Gastroesophageal sphincter (tissue), 4 donors: ENCODE measurements at places on chromosomes 6 and 20. TPM values are rescaled to one million over a fixed set of nuclear protein-coding genes. Genes with fewer than 3 reads are reported as not detected.

GRCh38 chr20:46851746-46852145, 42.9 kb upstream of the EYA2 start:
- ATAC-seq, result no peak

DNA sequence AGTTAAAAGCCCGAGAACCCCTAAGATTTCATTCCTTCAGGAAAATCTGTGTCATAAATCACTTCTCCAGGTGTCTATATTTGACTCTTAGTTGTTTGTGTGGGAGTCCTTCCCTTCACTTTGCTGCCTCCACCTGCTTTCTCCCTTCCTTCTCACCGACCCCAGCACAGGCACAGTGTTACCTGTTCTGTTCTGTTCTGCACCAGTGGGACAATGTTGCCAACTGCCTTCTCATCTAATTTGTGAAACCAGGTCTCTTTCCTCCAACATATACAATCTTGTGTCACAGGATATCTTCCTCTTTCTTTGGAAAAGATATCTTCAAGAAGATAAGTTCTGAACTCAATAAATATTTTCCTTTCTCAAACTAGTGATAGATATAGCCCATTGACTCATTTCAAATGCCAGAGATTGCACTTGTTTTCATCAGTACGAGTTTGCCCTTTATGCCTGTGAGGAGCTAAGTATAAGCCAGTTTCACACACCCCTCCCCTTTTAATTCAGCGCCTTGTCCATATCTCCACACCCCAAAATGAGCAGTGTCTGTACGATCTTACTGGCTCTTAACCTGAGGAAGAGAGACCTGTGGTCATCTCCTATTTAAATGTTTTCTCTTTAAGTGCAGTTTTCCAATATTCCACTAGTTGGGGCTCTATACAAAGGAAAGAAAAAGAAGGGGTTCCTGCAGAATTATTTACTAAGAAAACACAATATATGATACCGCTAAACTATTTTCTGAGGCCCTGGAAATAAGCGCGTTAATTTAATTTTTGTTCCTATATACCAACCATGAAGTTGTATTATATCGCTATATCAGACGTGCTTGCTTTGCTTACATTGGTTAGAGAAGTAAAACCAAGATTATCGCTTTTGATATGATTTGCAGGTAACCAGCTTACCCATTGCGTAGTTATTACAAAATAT, 81.6 kb upstream of the PREP start:
- no peak for ATAC-seq

DNA sequence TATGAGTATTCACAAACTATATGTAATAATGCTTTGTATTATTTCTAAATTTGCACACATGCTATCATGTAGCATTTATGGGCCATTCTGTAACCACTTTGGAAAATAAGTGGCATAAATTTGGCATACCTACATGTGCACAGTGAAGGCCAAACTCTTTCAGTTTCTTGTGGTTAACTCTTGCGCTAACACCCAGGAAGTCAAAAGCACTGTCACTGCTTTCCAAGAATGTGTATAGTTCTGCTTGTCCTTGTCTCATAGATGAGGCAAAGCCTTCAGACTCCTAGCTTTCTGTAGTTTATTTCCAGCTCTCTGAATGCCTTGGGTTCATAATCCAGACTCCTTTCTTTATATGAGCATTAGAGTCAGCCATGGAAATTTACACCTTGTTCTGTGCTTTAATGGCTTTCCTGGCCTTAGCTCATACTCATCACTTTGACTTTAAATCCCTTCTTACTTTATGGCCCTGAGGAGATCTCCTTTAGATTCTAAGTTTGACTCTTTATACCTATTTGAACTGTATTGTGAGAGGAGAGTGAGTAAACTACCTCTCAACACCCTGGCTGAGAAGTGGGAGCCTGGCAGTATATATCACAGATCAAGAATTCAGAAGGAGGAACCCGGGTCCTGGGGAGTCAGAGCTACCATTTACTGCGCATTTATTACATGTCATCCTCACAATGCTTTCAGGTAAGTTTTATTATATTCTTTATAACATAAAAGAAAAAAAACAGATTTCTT, 949 bp upstream of the SLC17A3 start:
- ATAC-seq, result no peak

DNA sequence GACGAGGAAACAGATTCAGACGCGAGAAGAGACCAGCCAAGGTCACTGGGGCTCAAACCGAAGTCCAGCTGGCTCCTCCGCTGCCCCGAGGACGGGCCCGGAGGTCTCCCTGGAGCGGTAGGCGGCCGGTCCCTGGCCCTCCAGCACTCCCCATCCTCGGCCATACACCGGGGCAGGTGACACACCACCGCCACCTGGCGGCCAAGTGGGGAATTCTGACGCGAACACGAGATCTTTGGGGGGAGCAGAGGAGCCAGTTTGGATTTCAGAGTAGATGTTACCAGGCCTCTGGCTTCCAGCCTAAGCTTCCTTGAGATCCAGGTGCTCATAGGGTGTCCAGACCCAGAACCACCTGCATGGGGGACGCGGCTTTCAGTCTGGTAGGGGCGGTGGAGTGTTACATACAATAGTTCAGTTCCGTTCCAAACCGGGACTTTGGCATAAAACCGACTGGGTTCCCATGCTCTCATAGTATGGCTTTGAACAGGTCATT, 16.1 kb downstream of the BPIFB1 start:
- ATAC-seq, result peak; percentile 53

- ATAC-seq, result no peak
Observed at GRCh38 chr6:166939894-166940293, 16.5 kb downstream of the RNASET2 start.

- ATAC-seq, result no peak
Observed at GRCh38 chr20:57315976-57316480, 13.6 kb upstream of the SPO11 start.

DNA sequence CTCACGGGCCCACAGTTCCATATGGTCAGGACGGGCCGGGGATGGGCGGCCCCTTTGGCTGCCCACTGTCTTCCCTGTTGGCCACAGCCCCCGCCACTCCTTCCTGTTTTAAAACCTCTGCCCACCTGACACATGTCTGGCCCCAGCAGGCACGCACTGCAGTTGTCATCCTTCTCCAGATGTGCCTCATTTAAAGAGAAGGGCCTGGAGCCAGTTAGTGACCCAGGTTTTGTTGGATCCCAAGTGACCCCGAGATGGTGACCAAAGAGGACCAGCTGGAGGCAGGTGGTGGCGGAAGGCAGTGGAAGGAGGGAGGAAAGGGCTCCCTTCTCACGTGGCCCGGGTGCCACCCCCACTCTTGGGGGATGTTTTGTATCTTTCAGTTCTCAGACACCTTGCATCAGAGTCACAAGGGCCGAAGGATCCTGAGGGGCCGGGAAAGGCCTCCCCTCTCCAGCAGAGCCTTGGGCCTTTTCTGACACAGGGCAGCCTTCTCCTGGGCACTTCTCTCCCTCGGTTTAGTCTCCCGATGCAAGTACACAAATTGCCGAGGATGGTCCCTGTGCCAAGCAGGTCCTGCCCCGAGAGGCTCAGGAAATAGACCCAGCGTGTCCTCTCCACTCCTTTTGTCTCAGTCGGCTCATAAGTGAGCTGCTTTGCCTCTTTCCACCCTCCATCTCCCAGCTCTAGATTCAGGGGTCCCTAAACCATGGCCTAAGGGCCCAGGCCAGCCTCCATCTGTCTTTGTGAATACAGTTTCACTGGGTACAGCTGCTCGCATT, 117.6 kb downstream of the SULF2 start:
- ATAC-seq, result no peak

DNA sequence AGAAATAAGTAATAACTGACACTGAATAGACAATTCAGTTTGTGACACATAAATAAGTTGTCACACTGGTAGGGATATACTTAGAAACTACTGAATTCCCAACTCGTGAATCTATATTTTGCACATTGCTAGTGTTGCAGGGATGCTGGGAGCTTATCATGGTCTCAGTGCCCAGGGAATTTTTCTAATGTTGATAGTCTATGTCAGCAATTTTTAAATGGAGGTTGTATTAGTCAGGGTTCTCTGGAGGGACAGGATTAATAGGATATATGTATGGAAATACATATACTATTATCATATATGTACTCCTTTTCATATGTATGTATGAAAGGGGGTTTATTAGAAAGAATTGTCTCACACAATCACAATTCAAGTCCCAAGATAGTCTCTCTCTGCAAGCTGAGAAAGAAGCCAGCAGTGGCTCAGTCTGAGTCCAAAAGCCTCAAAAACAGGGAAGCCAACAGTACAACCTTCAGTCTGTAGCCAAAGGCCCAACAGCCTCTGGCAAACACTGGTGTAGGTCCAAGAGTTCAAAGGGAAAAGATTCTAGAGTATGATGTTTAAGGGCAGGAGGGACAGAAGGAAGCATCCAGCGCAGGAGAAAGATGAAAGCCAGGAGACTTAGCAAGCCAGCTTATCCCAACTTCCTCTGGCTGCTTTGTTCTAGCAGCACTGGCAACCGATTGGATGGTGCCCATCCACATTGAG, 980.9 kb upstream of the GJE1 start:
- no peak for ATAC-seq

- no peak for ATAC-seq
Observed at GRCh38 chr20:23298155-23298554, 52.4 kb upstream of the NXT1 start.

- ATAC-seq, result no peak
Observed at GRCh38 chr20:34536798-34537394, 20.7 kb downstream of the DYNLRB1 start.

- no peak for ATAC-seq
Observed at GRCh38 chr20:24017458-24017755, 28.8 kb upstream of the GGTLC1 start.

DNA sequence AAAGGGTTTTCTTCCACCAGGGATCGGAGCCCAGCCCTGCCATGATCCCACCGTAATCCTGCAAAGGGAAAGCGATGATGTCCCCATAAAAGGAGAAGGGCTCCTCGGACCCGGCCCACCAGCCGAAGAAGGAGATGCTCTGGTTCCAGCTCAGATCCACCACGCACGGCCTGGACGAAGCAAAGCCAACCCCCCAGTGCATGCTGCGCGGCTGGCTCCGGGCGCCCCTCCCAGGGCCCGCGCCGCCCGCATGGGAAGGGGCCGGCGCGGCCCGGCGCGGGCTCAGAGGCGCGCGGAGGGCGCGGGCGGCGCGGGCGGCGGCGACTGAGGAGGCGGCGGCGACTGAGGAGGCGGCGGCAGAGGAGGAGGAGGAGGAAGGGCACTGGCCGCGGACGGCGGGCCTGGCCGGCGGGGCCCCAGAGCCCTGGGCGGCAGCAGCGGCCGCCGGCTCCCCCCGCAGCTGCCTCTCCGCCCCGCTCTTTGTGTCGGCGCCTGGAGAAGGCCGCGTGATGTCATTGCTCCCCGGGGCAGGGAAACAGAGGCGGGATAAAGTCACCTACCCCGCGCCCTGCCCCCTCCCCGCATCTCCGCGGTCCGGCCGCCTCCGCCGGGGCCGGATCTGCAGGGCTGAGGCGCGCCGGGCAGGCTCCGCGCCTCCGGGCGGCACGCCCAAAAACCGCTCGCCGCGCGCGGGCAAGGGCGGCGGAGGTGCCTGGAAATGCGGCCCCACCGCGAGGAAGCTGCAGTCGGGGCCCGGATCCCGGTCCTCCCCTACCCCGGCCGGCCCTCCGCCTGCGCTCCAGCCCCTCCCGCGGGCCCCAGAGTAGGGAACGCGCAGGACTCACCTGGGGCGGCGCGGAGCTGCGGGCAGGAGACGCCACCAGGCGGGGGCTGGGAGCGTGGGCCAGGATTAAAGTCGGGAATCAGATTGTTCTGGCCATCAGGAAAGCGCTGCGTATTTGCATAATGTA, at the start of gene FAXC:
FAXC (minus strand) TSS at position 504 of the 971 bp plus-strand sequence; CDS start at position 202, 302 bp downstream.
- peak; percentile 80 for ATAC-seq

- peak; percentile 26 for ATAC-seq
Observed at GRCh38 chr20:63848003-63848911, 13.0 kb upstream of the ABHD16B start.

GRCh38 chr6:159184559-159184958, 15.4 kb downstream of the FNDC1 start:
- ATAC-seq, result no peak

- no peak for ATAC-seq
Observed at GRCh38 chr20:8967641-8968245, 101.1 kb upstream of the PLCB4 start.

DNA sequence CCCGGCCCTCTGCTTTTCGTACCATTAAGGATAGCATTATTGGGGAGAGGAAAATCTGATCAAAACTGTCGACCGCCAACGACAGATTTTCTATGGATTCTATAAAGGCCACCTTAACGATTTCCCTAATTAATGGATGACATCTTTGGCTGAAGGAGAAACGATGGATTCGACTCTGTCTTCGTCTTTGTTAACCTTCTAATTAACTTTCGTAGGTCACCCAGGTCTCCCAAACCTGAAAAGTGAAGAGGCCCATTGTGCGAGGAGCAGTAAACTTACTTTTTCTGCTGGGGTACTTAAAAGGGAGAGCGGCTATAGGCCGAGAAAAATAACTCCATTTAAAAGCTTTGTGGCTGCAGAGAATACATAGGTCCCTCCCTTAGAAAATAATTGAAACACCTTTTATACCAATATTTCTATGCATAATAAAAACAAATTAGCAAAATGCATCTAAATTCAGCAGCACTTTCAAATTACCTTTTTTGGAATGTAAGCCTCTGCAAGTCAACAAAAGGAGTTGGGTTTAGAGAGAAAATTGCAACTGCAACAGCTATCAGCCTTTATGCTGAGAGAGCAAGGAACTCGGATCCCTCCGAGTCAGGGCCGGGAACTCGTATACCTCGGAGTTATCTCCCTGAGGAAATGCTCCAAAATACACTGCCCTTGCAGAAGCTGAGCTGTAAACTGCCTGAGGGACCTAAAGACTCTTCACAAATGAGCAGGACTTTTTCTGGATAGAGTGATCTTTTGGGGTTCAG, 31.4 kb upstream of the NR2E1 start:
- no peak for ATAC-seq

DNA sequence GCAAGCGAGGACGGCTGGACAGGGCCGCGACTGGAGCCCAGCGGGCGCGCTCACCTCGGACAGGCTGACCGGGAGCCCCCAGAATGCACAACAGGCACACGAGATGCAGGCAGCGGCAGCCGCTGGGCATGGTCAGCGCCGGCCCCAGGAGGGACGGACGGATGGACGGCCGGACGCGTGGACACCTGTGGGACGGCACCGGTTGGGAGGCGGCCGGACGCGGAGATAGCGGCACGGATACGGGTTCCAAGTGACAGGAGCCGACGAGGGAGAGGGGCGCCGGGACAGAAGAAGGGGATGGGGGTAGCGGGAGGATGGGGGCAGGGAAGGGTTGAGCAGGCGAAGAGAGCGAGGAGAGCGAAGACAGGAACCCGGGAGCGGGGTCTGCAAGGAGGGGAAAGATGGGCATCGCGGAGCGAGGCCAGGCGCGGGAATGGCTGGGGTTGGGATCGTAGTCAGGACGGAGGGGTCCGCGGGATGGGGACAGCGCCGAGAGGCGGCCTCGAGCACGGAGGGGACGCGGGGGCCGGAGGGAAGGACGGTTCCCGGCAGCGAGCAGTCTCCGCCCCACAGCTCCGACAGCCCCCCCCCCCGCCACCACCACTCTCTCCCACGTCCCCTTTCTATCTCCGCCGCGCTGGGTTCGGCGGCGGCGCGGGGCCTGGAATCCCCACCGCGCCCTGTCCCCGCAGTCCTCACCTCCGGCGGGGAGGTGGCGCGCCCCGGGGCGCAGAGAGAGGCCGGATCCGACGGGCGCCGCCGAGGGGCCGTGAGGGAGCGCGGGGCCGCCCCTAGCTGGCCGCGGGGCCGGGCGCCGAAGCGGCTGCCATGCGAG, 435 bp downstream of the DLK2 start:
- peak; percentile 89 for ATAC-seq

Gene ZSCAN12
- 5.6 TPM for total RNA-seq

Gene FAM209B
- total RNA-seq, result 4.3 TPM

Gene DLL1
- total RNA-seq, result 6.1 TPM

Gene MRAP2
- 0.27 TPM for total RNA-seq

Gene RAD21L1
- not detected for total RNA-seq

Gene SLC18B1
- total RNA-seq, result 7.1 TPM

Gene GSTA3
- not detected for total RNA-seq

Gene FAXC
- total RNA-seq, result 18.4 TPM

Gene CENPQ
- 5.0 TPM for total RNA-seq

Gene NKAIN2
- not detected for total RNA-seq
